Activated B cell treated with CpG ODN at 0.5 μM for 24 hours (primary cell): ENCODE measurements at places on chromosomes 3 and 15.

DNA sequence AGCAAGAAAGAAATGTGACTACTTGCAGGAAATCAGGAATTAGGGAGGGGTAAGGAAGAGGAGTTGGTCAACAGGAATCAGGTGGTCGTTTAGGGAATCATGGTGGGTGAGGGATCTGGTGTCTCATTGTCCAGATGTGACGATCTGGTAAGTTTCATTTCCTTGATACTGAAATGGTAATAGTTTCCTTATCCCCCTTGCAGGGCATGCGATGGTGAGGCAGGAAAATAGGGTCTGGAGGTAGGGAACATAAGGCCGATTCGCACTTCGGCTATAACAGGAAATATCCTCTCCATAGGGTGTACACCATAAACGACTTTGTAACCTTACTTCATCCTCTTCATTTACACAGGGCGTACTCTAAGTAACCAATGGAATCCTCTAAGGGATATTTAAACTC lies 574 bp upstream of the LRRC34 start:
- H3K36me3 ChIP-seq = peaks cover 7% of the 10 kb centered on the region
- H3K4me3 ChIP-seq = peak overlapping the region; percentile 85
- peaks cover 39% of the 10 kb centered on the region for H3K4me1 ChIP-seq
- H3K27ac ChIP-seq = peak overlapping the region; percentile 97

DNA sequence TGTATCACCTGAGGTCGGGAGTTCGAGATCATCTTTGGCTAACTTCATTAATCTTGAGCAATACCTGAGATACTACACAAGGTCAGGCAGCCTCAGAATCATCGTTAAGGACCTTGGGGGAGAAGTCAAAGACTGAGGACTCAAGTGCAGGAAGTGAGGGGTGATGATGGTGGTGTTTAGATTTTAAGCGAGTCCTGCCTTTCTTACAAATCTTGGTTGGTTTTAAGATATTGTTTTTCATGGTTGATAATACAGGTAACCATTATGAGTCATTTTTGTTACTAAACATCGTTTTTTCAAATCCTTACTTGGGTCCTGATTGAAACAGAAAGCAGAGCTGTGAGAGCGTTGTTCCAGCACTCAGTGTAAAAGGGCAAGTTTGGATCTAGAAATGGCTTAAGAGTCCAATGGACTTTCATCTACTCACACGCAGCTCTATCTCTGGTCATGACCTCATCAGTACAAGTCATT lies 4.1 kb downstream of the RASGRP1 start:
- DNase-seq = no peak
- H3K4me1 ChIP-seq = peaks cover 78% of the 10 kb centered on the region
- peak overlapping the region; percentile 36 for H3K27ac ChIP-seq
- H3K36me3 ChIP-seq = peaks cover 53% of the 10 kb centered on the region
- no peak overlapping the region for H3K4me3 ChIP-seq

DNA sequence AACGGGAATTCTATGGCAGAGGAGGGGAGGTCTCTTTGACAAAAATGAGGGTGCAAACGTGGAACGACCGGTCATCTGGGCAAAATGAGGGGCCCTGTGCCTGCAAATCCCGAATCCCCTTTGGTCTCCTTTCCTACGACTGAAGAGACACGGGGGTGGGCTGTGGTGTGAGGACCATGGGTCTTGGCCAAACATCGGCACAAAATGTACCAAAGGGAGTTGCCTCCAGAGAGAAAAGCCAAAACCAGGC lies 498 bp downstream of the ZNF280D start:
- peak overlapping the region; percentile 96 for H3K4me3 ChIP-seq
- H3K4me1 ChIP-seq = peaks cover 31% of the 10 kb centered on the region
- no peaks in the 10 kb centered on the region for H3K27me3 ChIP-seq
- peak overlapping the region; percentile 93 for H3K27ac ChIP-seq
- H3K36me3 ChIP-seq = peaks cover 16% of the 10 kb centered on the region
- no peak for DNase-seq

DNA sequence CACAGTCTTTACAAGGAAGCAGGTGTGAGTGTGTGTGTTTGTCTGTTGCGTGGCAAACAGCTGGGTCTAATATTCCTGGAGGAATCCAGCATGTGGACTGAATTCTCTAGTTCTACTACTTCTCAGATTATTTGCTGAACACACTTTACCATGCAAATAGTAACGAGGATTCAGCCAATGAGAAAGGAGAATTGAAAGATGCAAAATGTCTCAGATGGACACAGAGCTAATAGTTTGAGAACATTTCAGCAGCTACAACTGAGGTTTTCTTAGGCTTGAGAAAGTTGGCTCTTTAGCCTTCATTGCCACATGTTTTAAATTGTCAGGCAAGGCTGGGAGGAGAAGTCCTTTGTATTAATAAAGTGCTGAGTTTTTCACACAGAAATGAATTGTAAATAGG lies 568.0 kb upstream of the MDFIC2 start:
- H3K36me3 ChIP-seq = no peaks in the 10 kb centered on the region
- H3K27me3 ChIP-seq = peaks cover 4% of the 10 kb centered on the region
- H3K27ac ChIP-seq = no peak overlapping the region

DNA sequence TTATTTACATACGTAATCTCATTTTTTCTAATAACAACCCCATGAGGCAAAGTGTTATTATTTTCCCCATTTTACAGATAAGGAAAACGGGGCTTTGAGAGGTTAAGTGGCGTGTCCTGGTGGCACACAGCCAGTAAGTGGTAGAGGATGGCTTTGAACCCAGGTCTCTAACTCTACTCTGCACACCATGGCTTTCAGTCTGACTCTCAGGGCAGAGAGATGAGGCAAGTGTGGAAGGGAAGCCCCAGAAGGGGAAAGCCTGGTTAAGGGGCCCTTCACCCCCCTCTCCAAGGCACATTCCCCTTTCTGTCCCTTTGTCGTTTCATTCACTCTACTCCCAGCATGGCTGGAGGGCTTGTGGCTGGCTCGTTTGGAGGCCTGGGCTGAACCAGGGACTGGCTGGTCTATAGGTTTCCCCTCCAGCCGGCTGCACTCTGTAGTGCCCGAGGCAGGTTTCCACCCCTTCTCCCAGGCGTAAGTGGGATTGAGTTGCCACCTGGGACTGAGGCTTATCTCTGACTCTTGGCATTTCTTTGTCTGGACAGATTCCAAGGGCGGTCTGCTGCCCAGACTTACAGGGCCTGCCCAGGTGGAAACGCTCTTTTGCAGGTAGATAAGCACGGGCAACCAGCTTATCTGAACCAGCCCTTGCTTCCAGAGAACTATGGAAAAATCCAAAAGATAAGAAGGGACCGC lies 12.1 kb downstream of the SEMA4B start:
- H3K36me3 ChIP-seq = peaks cover 45% of the 10 kb centered on the region
- no peak for DNase-seq
- peak overlapping the region; percentile 95 for H3K27ac ChIP-seq
- peak overlapping the region; percentile 71 for H3K4me3 ChIP-seq

DNA sequence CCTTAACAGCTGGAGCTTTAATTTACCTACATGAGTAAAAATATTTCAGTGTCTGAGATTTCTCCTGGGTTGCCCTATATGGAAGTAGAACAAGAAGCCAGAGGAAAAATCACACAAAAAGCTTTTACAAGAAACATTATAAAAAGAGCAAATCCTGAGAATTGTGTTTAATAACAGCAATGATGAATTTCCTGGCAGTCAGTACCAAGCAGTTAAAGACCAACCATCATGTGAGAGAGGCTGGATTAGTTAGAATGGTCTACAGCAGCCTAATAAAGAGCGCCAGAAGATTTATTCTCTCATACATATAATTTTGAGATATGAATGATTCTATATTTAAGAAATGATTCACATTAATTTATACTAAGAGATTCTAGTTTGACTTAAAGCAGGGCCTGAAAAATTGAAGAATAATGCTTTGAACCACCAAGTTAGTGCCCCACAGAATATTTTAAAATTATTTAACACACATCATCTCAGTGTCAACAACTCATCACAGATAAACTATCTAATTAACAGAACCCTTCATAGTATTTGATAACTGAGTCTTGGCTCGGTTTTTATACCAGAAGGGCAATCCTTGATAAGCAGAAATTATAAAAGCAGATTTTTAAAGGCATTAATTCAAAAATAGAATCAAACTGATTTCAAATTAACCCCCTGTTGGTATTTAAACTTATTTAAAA lies 59.9 kb upstream of the DPH6 start:
- no peaks in the 10 kb centered on the region for H3K36me3 ChIP-seq
- H3K27me3 ChIP-seq = no peaks in the 10 kb centered on the region
- no peak overlapping the region for H3K27ac ChIP-seq
- no peak for DNase-seq
- no peaks in the 10 kb centered on the region for H3K4me1 ChIP-seq

DNA sequence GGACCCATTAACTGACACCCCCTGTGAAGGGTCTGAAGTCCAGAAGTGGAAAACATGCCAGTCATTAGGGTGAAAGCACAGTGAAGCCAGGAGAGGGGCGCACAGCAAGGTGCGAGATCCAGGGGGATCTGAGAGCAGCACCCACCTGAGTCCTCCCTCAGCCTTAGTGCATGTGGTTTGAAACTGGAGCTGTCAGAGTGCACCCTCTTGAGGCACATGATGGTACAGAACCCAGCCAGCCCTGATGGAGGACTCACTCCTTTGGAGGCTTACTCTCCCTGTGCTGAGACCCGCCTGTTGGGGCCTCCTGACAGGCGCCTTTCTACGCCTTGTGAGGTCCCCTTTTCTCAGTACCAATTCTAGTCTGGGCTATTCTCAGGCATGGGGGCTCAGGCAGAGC lies 77.8 kb downstream of the IL20RB start:
- H3K4me1 ChIP-seq = peaks cover 7% of the 10 kb centered on the region
- H3K27me3 ChIP-seq = peaks cover 30% of the 10 kb centered on the region
- no peaks in the 10 kb centered on the region for H3K36me3 ChIP-seq
- no peak for DNase-seq
